Motor neuron (in vitro differentiated cells): ENCODE measurements at places on chromosomes 13 and 19. TPM values are rescaled to one million over a fixed set of nuclear protein-coding genes. Genes with fewer than 3 reads are reported as not detected.

Gene SLAIN1
- total RNA-seq, result 48.5 and 49.1 TPM in 2 replicates

Gene HSH2D
- total RNA-seq, result 0.36 TPM in 1 of 2 replicates, not detected in the other

Gene SMIM44
- total RNA-seq, result not detected in 2 replicates

Gene ZNF254
- 33.9 and 35.1 TPM in 2 replicates for total RNA-seq

Gene KCNK6
- total RNA-seq, result 0.30 and 0.56 TPM in 2 replicates

Gene OLFM2
- 11.6 and 12.8 TPM in 2 replicates for total RNA-seq

Gene CEACAM19
- 1.2 and 3.1 TPM in 2 replicates for total RNA-seq

Gene ZNF709
- 15.0 and 15.7 TPM in 2 replicates for total RNA-seq

Gene VSTM1
- not detected in 2 replicates for total RNA-seq

Gene NXNL1
- not detected in 2 replicates for total RNA-seq

Gene OLFM4
- total RNA-seq, result 0.17 TPM in 1 of 2 replicates, not detected in the other

Gene ADAT3
- 0.37 and 0.50 TPM in 2 replicates for total RNA-seq

Gene KRTDAP
- not detected in 2 replicates for total RNA-seq

Gene ATP4A
- total RNA-seq, result not detected in 2 replicates

Gene LRP3
- 8.1 and 9.1 TPM in 2 replicates for total RNA-seq

Gene SWSAP1
- total RNA-seq, result 1.5 and 1.7 TPM in 2 replicates

Gene COMP
- total RNA-seq, result not detected in 2 replicates

Gene ZNF681
- total RNA-seq, result 0.10 and 0.23 TPM in 2 replicates

Gene SKA3
- 10.3 and 11.6 TPM in 2 replicates for total RNA-seq

Gene ZNF888
- 1.4 and 2.4 TPM in 2 replicates for total RNA-seq

Gene ZNF525
- 6.6 and 8.1 TPM in 2 replicates for total RNA-seq

Gene GNA15
- total RNA-seq, result not detected in 2 replicates

Gene LMTK3
- total RNA-seq, result 5.9 and 6.7 TPM in 2 replicates

Gene CLEC11A
- 12.6 and 21.1 TPM in 2 replicates for total RNA-seq

Gene SRRM5
- total RNA-seq, result 0.87 and 0.95 TPM in 2 replicates

Gene MEDAG
- total RNA-seq, result 0.14 and 0.22 TPM in 2 replicates

Gene RYR1
- 1.6 and 1.9 TPM in 2 replicates for total RNA-seq

Gene METTL21C
- total RNA-seq, result 0.18 TPM in 1 of 2 replicates, not detected in the other

Gene SLC8A2
- 21.1 and 24.0 TPM in 2 replicates for total RNA-seq

Gene ZNF805
- 24.0 and 28.7 TPM in 2 replicates for total RNA-seq

Gene PEX11G
- total RNA-seq, result 2.9 and 3.5 TPM in 2 replicates

Gene CYP2A6
- total RNA-seq, result 1.4 and 2.5 TPM in 2 replicates

Gene RASGRP4
- total RNA-seq, result 0.32 and 0.36 TPM in 2 replicates

Gene KCNC3
- total RNA-seq, result 0.33 and 0.36 TPM in 2 replicates

Gene ZNF256
- total RNA-seq, result 7.9 and 8.9 TPM in 2 replicates

Gene LACC1
- 3.1 and 3.4 TPM in 2 replicates for total RNA-seq

Gene RB1
- 41.8 and 44.2 TPM in 2 replicates for total RNA-seq

Gene KLK4
- total RNA-seq, result 0.41 TPM in 1 of 2 replicates, not detected in the other

Gene ERICH6B
- total RNA-seq, result 0.63 and 2.6 TPM in 2 replicates

Gene CALR3
- total RNA-seq, result not detected in 2 replicates

Gene PCDH20
- 0.05 TPM in 1 of 2 replicates, not detected in the other for total RNA-seq

Gene TEX26
- 2.2 and 3.6 TPM in 2 replicates for total RNA-seq

Gene POLR1G
- total RNA-seq, result 5.0 and 5.1 TPM in 2 replicates

Gene STOML3
- total RNA-seq, result 0.09 and 0.10 TPM in 2 replicates

Gene NUDT19
- 4.0 and 4.1 TPM in 2 replicates for total RNA-seq

Gene CGB5
- total RNA-seq, result 0.75 TPM in 1 of 2 replicates, not detected in the other
